Aorta (tissue), 5 donors: ENCODE measurements at places on chromosomes 1 and 21. TPM values are rescaled to one million over a fixed set of nuclear protein-coding genes. Genes with fewer than 3 reads are reported as not detected.

The FHAD1 gene
- 2.7 TPM for total RNA-seq

The HRNR gene
- not detected for total RNA-seq

- no peak for DNase-seq
Observed at GRCh38 chr1:58805716-58806571, 22.1 kb upstream of the JUN start.

GRCh38 chr1:166903232-166903631 lies 27.2 kb upstream of the TADA1 start:
- no peak for DNase-seq

DNA sequence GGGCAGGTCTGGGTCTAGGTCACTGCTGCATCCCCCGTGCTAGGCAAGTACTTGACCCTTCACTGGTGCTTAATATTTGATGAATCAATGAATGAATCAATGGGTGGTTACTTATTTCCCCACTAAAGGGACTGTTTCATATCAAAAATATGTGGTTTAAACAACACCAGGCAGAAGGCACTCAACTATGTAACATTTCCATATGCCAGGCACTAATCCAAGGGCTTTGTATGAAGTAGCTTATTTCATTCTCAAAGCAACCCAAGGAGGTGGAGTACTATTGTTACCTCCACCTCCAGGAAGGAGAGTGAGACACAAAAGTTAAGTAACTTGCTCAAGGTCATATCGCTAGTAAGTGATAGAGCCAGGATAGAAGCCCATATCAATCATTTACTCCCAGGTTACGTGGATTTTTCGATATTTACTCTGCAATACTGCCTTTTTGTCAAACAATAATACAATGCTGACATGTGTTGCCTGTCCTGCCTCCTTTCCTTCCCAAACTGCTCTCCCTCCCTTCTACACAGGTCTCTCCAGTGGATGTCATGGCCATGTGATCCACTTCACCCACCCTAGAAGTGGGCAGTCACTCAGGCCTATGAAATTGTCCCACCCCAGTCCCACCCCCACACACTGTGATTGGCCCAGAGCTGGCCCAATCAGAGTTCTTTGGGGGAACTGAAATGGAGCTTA lies 142.8 kb downstream of the ETS2 start:
- DNase-seq = no peak

- DNase-seq = no peak
Observed at GRCh38 chr1:30353637-30354036, 369.7 kb downstream of the MATN1 start.

GRCh38 chr1:92085727-92086126 lies 5.6 kb downstream of the BTBD8 start:
- DNase-seq = no peak

The SPAG17 gene
- total RNA-seq = not detected

DNA sequence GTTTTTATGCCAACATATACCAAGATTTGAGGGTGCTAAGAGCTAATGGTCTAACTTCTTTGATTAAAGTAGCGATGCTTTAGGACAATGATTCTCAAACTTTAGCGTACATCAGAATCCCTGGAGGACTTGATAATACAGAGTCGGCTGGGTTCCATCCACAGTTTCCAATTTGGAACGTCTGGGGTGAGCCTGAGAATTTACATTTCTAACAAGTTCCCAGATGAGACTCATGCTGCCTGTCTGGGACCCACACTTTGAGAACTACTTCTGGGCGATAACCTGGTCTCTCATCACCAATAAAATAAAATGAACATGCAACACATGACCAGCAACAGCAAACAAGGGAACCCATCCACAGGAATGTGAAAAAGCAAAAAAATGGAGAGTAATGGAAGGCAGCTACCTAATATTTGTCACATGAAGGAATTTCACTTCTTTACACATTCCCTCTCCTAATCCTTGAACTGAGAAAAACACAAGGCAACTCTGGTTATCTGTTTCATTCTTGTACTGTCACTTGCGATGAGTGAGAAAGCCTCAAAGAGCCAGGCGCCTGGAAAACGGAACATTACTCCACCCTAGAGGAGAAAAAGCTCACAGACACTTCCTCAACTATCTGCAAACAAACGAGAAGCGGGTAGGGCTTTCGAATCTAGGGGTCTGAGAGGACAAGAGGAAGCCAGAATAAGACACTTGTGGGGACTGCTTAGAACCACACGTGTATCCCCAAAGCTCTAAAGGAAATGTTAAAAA lies 14.0 kb downstream of the HSF2BP start:
- DNase-seq = peak; percentile 70

GRCh38 chr1:246577082-246577719 lies 10.9 kb downstream of the CNST start:
- DNase-seq = no peak

DNA sequence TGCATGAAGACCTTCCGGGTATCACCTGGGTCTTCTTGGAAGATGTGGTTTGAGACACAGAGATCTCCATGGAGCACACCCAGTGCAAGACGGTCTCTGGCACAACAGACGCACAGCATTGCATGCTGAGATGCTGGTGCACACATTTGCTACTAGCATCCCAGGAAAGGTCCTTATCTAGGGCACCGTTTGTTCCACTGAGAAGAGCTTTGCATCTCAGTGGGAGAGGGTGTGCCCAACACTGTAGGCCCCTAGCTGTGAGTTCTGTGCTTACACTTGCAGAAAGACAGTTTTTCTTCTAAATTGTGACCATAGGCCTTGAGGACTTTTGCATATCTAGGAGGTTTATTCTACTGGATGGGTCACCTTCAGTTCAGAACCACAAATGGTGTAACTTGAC lies 554.1 kb downstream of the MATN1 start:
- DNase-seq = no peak

GRCh38 chr21:16211339-16212303 lies 481.8 kb downstream of the USP25 start:
- DNase-seq = no peak

The TSSK3 gene
- 1.7 TPM for total RNA-seq

DNA sequence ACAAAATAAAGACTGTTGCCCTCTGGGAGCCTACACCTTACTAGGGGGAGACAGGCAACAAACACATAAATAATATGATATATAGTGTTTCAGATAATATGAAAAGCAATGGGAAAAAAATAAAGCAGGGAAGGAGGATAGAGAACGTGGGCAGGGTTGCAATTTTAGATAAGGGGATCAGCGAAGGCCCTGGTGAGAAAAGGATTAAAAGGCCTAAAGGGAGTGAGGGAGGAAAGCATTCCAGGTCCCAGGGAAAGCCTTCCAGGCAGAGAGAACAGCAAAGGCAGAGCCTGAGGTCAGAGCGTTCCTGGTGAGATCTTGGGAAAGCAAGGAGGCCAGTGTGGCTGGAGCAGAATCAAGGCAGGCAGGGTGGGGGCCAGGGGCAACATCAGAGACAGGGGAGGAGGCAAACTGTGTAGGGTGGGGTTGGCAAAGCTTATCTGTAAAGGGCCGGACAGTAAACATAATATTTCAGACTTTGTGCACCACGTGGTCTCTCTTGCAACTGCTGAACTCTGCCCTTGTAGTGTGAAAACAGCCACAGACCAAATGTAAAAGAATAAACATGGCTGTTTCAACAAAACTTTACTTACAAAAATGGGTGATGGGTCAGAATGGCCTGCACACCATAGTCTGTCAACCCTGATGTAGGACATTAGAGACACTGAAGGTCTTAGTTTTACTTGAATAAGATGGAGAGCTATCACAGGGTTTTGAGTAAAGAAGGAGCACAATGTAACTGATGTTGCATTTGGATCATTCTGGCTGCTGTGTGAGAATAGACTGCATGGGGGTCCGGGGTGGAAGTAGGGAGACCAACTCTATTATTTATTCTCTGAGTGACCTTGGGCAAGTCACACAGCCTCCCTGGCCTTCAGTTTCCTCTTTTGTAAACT lies 13.3 kb upstream of the CPT2 start:
- DNase-seq = no peak

The SPRR2B gene
- not detected for total RNA-seq

DNA sequence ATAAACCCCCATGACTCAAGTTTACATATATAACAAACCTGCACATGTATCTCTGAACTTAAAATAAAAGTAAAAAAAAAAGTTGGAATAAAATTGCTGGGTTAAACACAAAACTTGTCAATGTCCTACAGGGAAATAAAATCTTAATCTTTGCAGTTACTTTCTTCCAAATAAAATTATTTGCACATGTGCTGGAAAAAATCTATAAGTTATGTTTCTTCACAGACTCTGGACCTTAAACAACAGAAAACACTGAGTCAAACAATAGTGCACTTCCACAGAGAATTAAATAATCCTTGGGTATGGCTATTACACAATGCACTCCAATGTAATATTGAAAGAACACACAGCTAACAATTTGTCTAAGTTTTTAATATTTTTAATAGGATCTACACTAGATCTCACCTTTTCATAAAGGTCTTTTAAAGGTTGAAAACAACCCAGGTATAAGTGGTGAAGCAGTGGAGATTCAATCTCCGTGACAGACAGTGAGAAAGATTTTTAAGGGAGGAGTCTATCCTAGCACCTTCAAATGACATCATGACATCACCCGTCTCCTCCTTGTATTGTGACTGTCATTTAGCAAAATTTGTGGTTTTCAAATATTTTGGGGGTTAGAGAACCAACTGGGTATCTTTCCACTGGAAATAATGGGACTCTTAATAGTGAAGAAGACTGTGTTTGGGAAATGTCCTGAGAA lies 25.2 kb upstream of the FGGY start:
- no peak for DNase-seq

The EPHA2 gene
- 25.2 TPM for total RNA-seq

The DNAI4 gene
- total RNA-seq = 24.2 TPM

GRCh38 chr1:110292031-110292741 lies 47.0 kb upstream of the RBM15 start:
- DNase-seq = no peak

GRCh38 chr1:12231276-12231595 lies 1.4 kb downstream of the VPS13D start:
- DNase-seq = no peak
